K562 (cell line): ENCODE measurements at places on chromosomes 12 and 14.

DNA sequence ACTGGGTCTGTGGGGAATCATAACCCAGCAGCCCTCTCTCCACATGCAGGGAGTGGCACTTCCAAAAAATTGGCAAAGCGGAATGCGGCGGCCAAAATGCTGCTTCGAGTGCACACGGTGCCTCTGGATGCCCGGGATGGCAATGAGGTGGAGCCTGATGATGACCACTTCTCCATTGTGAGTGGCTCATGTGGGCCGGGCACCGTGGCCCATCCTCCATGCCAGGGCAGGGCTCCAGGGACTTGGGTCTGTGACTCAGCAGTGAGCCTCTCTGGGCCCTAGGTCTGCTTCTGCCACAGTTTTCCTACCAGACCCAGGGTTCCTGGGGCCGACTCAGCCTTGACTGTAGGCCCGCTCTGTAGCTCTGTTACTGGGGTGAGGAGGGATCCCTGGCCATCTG, 2.2 kb downstream of the NPFF start:
- DNase-seq, result no peak

- peak; percentile 42 for DNase-seq
Measured at GRCh38 chr12:6376079-6376869, 911 bp upstream of the SCNN1A start.

DNA sequence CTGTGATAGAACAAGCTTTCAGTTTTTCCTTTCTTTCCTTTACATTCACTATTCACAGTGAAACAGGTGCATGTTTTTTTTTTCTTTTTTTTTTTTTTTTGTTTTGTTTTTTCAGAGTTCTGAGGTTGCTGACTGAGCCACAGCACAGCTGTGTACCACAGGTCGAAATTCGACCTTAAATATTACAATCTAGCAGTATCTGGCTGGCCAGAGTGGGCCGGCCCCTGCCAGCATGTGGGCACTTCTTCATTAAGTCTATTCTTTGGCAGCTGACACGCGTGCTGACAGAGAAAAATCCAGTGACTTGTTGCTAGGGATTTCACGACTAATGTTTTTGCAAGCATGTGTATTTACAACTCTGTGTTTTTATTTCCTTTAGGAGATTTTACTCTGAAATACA, 33.9 kb downstream of the FBXO33 start:
- DNase-seq, result no peak

- peak; percentile 14 for DNase-seq
Measured at GRCh38 chr12:104136577-104136976, 1.4 kb downstream of the NFYB start.

DNA sequence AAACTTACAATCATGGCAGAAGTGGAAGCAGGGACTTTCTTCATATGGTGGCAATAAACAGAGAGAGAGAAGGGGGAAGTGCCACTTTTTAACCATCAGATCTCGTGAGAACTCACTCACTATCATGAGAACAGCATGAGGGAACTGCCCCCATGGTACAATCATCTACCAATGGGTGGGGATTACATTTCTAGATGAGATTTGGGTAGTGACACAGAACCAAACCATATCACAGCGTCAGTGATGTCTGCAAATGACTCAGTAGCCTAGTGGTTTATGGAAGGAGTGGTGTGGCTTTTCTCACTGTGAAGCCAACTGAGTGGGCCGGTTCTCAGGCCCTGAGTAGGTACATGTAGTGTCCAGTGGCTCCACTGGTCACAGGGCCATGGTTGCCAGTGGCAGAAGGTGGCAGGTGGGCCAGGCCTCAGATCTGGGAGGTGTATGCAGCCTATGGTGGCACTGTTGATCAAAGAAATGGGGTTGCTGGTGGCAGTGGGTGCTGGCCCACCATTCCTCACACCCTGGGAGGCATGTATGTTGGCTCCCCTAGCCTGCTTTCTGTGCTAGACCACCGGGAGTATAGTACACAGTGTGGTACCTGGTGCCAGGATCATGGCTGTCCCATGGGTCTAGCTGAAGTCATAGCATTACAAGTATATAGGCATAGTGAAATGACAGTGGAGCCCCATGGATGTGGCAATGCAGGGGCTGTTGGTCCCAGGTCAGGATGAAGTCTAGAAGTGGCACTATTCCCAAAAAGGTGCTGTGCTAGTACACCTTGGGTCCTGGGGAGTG, 191.9 kb downstream of the NUBPL start:
- DNase-seq, result no peak

- DNase-seq, result no peak
Measured at GRCh38 chr14:96997996-96998395, 200.8 kb downstream of the VRK1 start.

DNA sequence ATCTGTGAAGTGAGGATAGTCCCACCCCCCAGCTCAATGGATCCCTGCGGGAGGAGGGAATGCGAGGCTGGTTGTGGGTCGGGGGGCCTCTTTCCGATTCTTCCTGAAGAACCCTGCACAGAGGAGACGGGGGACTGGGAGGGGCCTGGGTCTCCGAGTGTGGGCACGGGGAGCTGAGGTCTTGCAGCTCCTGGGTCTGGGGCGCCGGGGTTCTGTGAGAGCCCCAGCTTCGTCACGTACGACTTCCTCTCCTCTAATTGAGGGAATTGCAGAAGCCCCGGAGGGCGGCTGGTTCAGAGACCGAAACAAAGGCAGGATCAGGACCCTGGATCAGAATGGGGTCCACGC, 66.6 kb downstream of the DIO3 start:
- no peak for DNase-seq

DNA sequence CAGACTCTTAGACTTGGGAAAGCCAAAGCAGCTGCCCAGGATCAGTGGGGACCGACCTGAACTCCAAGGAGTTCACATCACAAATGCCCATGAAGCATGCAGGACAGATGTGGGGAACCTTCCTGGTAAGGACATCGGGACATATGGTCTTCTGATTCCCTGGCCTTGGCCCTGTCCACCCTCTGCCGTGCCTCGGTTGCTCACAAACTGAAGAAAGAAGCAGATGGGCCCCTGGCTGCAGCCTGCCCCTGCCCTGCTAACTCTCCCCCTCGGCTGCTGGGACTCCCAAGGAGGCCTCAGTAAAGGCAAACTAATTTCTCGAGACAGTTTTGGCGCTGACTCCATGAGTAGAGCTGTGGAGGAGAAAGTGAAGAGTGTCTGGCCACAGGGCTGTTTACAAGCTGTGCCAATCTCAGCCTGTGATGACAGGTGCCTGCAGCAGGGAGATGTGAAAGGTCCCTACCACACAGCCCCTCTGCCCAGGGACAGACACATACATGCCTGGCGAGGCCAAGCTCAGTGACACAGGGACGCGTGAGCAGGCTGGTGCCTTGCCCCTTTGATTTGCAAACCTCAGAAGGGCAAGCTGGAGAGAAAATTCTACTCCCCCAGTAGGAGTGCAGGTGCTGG, 48.6 kb downstream of the ISCA2 start:
- DNase-seq, result no peak

GRCh38 chr12:129607301-129607700, 296.5 kb downstream of the TMEM132D start:
- no peak for DNase-seq

- peak; percentile 16 for DNase-seq
Measured at GRCh38 chr12:94725375-94726168, 75.2 kb upstream of the TMCC3 start.

- DNase-seq, result no peak
Measured at GRCh38 chr12:103707446-103707845, 120.4 kb downstream of the STAB2 start.

DNA sequence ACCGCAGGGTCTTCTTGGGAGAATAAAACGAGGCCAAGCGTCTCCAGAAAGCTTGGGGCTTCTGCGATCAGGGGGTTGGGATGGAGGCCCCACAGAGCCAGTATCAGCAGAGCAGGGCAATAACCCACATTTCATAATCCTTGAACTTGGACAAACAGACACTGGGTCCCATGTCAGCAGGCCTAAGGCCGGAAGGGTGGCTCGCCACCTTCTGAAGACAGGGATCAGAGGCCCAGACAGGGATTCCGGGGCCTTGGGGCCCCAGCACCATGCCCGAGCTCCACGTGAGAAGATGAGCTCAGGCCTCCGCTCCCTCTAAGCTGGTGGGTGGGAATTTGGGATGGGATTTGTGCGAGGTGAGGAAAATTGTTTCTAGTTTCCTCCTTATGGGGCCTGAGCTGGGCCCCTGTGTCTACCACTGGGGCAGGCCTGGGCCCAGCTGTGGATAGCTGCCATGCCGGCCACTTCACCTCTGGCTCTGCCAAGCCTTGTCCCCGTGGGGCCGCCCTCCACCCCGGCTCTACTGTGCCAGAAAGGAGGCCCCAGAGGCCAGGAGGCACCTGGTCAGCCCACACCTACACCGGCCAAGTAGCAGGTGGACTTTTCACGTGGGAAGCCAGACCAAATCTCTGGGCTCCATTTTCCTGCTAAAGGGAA, 67.2 kb upstream of the DLK1 start:
- no peak for DNase-seq

GRCh38 chr14:63938198-63939005, 85.6 kb downstream of the SYNE2 start:
- no peak for DNase-seq

DNA sequence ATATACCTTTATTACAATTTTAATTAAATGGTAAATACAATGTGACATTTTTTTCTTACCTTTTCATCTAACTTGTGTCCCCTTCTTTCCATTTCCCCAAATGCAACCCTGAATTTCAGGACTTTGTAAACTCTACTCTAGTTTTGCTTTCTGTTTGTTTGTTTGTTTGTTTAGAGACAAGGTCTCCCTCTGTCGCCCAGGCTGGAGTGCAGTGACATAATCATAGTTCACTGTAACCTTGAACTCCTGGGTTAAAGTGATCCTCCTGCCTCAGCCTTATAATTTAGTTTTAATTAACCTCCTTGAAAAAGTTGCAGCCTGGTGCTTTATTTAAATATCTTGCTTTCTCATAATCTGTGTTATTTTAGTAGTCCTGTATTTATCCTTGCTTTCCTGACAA, 59.0 kb upstream of the MON2 start:
- DNase-seq, result no peak
